ENCODE measurements at places on chromosomes 5 and 9. TPM values are rescaled to one million over a fixed set of nuclear protein-coding genes. Genes with fewer than 3 reads are reported as not detected.

PKD2L2 gene
- 0.64 TPM for total RNA-seq

TOMM5 gene
- total RNA-seq, result 105 TPM

IGFBPL1 gene
- not detected for total RNA-seq

IFNA21 gene
- not detected for total RNA-seq

GLIPR2 gene
- total RNA-seq, result 57.4 TPM

- no peak for DNase-seq
These were observed 1044.8 kb downstream of the DTWD2 start for GRCh38 chr5:117943541-117943940.

DNA sequence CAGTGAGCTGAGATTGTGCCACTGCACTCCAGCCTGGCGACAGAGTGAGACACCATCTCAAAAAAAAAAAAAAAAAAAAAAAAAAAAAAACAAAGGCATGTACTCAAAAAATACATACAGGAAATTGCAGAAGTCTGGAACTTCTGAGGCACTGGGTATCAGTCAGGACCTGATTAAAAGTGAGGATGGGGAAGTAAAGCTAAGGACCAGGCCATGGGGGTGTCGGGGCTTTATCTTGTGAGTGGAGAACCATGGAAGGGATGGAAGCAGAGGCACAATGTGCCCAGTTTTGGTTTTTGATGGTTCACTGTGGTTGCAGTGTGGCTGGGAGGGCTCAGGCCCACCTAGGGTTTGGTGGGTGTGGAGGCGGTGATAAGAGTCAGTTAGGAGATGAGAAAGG is 212.7 kb upstream of the PIK3R1 start:
- no peak for DNase-seq
